Mesenteric fat pad (tissue), 1 donor: ENCODE measurements at places on chromosomes 6 and 20. TPM values are rescaled to one million over a fixed set of nuclear protein-coding genes. Genes with fewer than 3 reads are reported as not detected.

DNA sequence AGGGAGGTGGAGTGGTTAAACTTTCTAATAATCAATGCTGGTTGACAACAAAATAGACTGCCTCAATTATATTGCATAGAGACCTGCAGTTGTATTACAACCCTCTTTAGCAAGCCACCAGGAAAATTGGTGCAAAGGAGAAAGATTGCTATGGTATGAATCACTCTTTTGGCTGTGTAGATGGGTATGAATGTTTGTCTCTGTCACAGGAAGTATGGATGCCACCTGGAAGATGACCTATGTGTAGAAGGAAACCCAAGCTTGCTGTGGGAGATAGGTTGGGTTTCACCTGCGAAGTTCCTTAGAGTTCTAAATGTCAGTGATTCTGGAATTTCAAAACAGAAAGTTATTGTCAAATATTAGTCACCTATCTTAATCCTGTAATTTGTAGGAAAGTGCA lies 134.6 kb downstream of the SOBP start:
- DNase-seq, result no peak

GRCh38 chr6:137265561-137266308 lies 46.5 kb upstream of the IFNGR1 start:
- no peak for DNase-seq

GRCh38 chr6:30942338-30943060 lies 1.7 kb downstream of the MUCL3 start:
- no peak for DNase-seq

DNA sequence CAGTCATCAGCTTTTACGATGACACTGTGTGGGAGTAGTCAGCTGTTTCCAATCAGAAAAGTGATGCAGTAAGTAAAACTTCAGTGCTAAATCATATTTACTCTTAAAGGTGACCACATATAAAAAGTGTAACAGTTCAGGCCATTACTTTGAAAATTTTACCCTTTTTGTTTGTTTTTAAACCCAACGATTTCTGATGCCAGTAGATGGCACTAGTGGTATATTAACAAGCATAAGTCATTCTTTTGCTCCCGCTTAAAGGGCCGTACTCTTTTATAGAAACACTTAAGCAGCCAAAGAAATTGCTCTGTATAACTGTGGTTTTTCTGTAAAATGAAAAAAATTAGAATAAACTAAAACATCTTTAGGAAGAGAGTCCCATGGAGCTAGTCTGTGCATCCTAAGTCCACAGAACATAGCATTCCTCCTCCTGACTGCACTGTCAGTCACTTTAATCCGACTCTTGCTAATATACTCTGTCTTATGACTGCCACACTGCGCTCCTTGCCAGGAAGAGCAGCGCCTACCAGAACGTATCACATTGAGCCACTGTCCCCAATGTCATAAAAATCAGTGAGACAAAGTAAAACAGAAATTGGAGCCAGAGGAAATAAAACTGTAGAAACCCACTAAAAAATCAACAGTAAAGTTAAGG lies 25.0 kb downstream of the HEBP2 start:
- no peak for DNase-seq

- no peak for DNase-seq
These were observed 213.5 kb upstream of the FAM83B start for GRCh38 chr6:54632984-54633565.

MRPL2 gene
- total RNA-seq, result 59.3 TPM

PHACTR2 gene
- 67.4 TPM for total RNA-seq
